ENCODE measurements at places on chromosomes 11 and 22.

GRCh38 chr22:35940166-35940565, 88.5 kb downstream of the RBFOX2 start:
- DNase-seq, result no peak

DNA sequence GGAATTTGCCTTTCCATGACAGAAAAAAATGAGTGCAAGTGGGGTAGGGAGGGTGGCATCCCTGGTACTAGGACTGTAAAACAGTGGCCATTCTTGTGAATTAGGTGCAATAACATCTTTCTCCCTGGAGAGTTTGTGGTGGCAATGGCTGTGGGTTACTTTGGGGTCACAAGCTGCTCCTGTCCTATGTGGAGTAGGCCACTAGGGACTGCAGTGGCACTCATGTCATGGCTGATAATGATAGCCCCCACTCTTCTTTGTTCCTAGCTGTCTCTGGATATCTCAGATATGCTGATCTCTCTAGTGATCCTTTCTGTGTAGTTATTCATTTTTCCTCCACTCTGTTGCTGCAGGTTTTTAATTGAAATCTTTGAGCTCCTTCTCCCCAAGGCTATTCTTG, 270.5 kb upstream of the CHORDC1 start:
- no peak for DNase-seq

- DNase-seq, result no peak
Measured at GRCh38 chr11:89327885-89328284, 150.2 kb downstream of the TYR start.

- DNase-seq, result no peak
Measured at GRCh38 chr11:102279641-102280170, 37.6 kb upstream of the BIRC3 start.

DNA sequence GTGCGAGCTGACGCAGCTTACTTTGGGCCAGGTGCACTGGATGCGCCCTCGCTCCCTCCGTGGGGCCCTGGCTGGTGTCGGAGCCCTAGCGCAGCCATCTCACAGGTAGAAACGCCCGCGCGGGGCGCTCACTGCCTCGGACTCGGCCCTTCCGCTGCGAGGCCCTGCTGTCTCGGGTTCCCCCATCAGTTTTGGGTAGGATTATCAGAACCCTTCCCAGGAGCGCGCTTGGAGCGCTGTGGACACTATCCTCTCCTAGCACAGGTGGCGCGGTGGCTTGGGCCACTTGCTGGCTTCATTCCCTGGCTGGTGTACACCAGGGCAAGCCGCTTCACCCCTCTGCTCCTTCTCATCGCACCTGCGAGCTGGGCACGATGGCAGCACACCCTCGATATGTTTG, 35.7 kb upstream of the B3GAT1 start:
- no peak for DNase-seq

DNA sequence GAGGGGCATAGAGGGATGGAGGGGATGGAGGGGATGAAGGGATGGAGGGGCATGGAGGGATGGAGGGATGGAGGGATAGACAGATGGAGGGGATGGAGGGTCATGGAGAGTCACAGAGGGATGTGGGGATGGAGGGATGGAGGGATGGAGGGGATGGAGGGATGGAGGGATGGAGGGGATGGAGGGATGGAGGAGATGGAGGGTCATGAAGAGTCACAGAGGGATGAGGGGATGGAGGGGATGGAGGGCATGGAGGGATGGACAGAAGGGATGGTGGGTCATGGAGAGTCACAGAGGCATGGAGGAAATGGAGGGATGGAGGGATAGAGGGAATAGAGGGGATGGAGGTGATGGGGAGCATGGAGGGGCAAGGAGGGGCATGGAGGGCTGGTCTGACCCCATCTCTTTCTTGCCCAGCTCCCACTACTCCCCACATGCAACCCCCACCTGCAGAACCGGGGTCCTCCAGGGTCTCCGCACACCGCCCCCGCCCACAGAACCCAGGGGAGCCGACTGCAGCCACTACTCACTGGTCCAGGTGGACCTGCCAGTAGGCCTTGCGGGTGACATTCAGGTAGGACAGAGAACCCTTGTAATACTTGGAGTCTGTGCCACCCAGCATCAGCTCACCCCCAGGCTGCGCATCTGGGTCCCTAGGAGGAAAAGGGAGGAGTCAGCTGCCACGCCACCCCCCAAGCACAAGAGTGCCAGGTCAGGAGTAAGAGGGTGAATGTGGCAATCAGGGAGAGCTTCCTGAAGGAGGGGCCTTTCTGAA, 4.2 kb upstream of the IFITM10 start:
- DNase-seq, result no peak

DNA sequence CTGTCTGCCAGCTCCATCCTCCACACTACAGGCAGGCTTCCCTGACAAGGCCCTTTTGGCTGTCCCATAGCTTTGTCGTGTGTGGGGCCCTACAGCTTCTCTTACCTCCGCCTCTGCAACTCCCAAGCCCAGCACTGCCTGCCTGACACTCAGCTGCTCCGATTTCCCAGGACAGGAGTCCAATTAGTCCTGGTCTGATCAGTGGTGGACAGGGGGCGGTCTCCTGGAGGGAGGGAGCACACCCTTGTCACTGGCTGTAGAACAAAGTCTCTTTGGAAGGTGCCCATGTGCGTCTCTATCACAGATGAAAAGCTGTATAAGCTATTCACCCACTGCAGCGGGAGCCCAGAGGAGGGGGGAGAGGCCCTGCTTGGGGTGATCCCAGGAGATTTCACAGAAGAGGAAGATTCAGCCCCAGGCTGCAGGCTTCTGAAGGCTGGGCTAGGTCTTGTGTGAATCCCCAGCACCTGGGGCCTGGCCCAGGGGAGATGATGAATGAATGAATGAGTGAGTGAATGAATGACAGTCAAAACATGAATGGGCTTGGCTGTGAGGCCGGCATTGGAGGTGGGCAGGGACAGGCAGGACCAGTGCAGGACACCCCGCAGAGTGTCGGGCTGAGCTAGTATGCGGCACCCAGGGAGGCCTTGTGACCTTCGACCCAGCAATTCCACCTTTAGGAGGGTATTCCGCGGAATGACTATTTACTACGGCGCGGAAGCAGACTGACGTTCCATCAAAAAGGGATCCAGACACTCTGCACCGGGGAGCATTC, 142.4 kb downstream of the CACNA1I start:
- DNase-seq, result no peak

DNA sequence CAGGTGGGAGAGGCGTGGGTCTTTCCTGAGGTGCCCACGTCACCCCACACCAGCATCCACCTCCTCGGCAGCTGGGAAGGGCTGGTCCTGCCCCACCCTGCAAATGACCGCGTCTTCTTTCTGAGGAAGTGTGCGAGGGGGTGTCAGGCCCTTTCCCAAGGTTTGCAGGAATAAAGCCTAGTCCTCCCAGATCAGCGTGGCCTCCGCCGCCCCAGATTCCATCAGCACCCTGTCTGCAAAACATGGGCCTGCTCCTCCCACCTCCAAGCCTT, 14.4 kb upstream of the SLC39A13 start:
- no peak for DNase-seq

GRCh38 chr11:35012467-35013191, 96.2 kb downstream of the PDHX start:
- DNase-seq, result peak; percentile 78

DNA sequence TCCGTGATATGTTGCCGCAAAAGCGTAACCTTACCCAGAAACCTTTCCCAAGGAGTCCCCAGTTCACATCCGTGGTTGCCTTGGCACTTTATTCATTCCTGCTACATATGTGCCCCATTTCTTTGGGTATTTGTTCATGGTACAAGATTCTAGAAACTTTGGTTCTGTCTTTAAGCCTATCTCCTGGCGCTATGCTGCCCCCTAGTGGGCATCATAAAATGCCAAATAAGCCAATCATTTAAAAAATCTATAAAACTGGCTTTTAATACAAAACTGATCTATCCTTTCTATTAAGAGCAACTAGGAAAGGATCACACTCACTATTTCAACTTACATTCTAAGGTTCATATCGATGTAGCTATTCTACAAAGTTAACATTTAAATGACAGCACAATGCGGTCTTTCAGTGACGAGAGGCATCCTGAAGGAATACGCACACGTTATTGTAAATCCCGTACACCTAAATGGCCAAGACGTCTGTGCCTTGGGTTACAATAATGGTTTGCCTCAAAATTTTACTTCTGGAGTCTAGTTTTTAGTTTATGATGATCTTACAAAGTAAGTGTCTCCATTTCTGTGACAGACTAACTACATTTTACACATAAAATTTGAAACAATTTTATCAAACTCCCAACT, 16.2 kb downstream of the PIWIL3 start:
- peak; percentile 70 for DNase-seq

DNA sequence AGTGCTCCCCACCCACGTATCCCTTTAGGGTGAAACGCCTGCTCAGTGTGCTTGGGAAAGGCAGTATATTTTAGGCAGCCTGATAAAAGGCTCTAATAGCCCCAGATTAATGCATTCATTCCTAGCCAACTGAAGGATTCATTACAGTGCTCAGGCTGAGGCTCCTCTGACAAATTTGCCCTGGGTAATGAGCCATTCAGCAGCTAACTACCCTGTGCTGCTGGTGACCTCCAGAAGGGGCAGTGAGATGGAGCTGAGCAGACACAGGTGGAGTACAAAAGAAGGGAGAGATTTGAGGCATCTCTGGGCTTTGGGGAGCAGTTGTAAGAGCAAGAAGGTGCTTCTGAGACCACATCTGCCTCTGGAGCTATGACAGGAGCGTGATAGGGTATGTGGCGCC, 817.0 kb downstream of the NTM start:
- DNase-seq, result no peak

DNA sequence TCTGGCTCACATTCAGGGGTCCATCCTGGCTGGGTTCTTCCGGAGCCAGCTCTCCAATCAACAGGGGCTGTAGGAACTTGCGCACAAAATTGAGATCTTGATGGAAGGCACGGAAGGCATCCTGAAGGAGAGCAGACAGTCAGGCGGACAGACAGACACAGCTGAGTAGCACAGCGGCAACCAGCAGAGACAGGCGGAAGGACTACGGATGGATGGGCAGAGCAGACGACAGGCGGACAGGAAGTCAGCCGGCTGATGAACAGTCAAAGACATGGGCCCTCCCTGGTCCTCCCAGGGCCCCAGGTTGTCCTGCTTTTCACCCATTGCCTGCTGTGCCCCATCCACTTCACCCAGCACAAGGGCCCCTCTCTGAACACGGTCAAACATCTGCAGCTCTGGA, 11.3 kb downstream of the FADS3 start:
- DNase-seq, result no peak

GRCh38 chr11:819943-820649, 1.4 kb downstream of the PNPLA2 start:
- DNase-seq, result peak; percentile 94

- DNase-seq, result no peak
Measured at GRCh38 chr22:35215993-35216392, 41.3 kb upstream of the HMGXB4 start.

- no peak for DNase-seq
Measured at GRCh38 chr11:44600839-44601383, 35.4 kb downstream of the CD82 start.

DNA sequence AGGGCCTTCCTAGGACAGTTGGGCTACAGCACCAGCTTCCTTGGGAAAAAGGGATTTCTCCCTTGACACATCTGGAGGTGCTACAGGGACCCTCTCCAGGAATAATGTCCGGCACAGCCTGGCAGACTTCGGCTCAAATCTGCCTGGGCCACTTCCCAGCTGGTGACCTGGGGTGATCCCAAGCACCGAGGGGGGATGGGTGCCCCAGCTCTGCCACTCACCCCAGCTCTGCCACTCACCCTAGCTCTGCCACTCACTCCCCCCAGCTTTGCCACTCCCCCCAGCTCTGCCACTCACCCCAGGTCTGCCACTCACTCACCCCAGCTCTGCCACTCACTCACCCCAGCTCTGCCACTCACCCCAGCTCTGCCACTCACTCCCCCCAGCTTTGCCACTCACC, 9.9 kb downstream of the OSBPL5 start:
- DNase-seq, result no peak

DNA sequence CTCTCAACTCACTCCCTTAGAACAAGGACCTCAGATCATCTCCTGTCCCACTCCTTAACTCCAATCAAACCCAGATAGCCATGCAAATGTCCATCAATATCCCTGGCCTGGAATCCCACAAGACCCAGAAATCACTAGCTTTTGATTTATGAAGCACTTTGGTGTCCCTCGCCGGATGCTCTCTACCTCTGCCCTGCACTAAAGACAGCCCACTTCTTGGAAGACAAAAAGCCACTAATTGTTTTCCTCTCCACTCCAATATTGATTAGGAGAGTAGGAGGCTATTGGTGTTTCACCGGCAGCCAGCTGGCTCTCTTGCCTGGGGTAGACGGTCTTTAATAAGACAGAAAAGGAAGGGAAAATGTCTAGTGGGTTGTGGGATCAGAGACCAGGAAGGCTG, 221.2 kb downstream of the BUD13 start:
- no peak for DNase-seq

DNA sequence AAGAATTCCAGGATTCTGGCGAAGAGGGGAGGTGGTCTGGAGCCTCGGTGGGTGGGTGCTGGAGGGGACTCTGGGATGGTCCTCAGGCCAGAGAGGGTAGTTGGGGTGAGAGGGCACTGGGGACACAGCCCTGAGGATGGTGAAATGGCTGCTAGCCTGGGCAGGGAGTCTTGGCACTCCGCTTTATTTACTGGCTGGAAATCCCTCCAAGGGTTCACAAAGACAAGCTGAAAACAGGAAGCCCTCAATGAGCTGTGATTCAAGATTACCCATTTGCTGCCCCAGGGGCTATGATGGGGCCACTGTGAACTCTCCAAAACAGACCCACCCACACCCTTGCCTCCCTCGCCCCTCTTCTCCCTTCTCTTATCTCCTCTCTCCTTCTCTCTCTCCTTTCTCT, 71.9 kb downstream of the FBXO7 start:
- no peak for DNase-seq

- no peak for DNase-seq
Measured at GRCh38 chr22:27213766-27214581, 556.6 kb downstream of the MIAT start.

- no peak for DNase-seq
Measured at GRCh38 chr22:39028281-39028680, 7.4 kb downstream of the APOBEC3D start.

GRCh38 chr22:40808018-40808841, 10.9 kb downstream of the SLC25A17 start:
- no peak for DNase-seq

DNA sequence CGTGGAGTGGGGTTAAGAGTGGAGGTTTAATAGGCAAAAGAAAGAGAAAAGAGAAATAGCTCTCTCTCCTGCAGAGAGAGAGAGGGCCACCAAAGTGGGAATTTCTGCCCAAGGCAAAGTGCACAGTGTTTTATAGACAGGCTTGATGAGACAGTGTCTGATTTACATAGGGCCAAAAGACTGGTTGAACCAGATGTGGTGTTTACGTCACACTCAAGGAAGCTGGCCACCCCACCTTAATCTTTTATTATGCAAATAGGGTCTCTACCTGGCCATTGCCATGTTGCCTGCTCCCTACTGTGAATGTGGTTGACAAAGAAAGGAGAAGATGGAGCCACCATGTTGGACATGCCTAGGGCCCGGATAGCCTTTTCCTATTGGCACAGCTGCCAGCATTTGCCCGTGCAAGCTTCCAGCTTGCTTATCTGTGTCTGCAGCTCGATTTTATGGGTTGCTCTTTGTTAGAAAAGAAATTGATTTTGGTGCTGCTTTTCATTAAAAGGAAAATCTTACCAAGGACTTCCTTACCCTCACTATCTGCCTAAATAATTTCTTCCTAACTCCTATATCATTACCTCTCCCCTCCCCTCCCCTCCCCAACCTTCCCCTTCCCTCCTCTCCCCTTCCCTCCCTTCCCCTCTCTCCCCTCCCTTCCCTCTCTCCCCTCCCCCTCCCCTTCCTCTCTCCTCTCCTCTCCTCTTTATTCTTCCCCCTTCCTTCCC, 436.0 kb downstream of the NELL1 start:
- DNase-seq, result no peak

GRCh38 chr11:72718101-72718501, 34.1 kb downstream of the ARAP1 start:
- no peak for DNase-seq

GRCh38 chr22:24069721-24070120, 58.6 kb downstream of the CABIN1 start:
- DNase-seq, result no peak
